ENCODE measurements at places on chromosomes 3 and 15. TPM values are rescaled to one million over a fixed set of nuclear protein-coding genes. Genes with fewer than 3 reads are reported as not detected.

DNA sequence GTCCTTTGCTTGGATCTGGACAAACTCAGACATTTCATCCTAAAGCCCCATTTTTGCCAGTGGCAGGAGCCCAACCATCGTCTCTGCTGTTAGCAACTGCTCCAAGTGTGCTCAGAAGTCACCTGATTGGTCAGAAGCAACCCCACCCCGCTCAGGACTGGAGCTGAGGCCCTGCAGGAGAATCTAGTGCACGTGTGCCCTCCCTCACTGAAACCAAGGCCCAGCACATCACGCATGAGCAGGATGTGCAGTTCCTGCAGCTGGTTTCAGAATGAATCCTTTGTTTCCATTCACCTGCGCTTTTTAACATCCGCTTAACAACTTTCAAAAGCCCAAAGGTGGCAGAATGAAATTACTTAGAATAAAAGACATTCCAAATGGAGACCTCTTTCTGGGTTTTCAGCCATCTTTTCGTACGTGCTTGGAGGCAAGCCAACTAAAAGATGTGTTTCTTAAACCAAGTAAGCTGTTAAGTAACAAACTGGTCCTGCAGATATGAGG is 81.2 kb downstream of the SRGAP3 start:
- DNase-seq: no peak

HGD gene
- total RNA-seq: 0.43 TPM

DNA sequence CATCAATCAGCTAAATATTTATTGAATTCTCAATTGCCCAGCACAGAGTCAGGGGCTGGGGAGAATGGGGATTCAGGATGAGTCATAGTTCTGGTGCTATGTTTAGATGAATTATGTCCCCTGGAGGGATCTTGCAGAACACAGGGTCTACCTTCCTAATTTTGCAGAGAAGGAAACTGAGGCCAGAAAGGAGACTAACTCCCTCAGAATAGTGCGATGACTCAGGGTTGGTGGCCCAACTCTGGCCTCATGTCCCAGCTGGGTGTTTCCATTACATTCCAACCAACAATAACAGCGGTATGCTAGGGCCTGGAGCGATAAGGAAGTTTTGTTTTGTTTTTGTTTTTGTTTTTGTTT is 270.9 kb downstream of the TLE3 start:
- DNase-seq: no peak

DNA sequence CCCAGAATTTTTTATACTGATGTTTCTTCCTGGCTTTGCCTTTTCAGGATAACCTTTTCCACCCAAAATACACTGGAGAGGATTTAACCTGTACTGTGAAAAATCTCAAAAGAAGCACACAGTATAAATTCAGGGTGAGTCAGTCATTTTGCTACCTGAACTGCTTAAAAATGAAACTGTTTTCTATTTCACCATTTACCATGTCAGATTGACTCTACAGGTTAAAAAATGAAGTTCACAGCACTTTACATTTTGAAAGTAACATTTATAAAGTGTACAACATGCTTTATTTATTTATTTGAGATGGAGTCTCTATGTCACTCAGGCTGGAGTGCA is 115.2 kb downstream of the GHSR start:
- DNase-seq: no peak

- DNase-seq: no peak
These were observed 66.2 kb downstream of the SCN11A start for GRCh38 chr3:38985581-38985980.

GRCh38 chr3:64242435-64242834 is 17.2 kb upstream of the PRICKLE2 start:
- DNase-seq: no peak

CLEC3B gene
- total RNA-seq: 26.6 TPM

GRCh38 chr3:117786349-117786748 is 1076.8 kb downstream of the TUSC7 start:
- DNase-seq: no peak

PRRT3 gene
- 45.9 TPM for total RNA-seq

GRCh38 chr3:122941228-122942206 is 86.0 kb downstream of the SEMA5B start:
- no peak for DNase-seq

KCNH8 gene
- total RNA-seq: 10.4 TPM

DNA sequence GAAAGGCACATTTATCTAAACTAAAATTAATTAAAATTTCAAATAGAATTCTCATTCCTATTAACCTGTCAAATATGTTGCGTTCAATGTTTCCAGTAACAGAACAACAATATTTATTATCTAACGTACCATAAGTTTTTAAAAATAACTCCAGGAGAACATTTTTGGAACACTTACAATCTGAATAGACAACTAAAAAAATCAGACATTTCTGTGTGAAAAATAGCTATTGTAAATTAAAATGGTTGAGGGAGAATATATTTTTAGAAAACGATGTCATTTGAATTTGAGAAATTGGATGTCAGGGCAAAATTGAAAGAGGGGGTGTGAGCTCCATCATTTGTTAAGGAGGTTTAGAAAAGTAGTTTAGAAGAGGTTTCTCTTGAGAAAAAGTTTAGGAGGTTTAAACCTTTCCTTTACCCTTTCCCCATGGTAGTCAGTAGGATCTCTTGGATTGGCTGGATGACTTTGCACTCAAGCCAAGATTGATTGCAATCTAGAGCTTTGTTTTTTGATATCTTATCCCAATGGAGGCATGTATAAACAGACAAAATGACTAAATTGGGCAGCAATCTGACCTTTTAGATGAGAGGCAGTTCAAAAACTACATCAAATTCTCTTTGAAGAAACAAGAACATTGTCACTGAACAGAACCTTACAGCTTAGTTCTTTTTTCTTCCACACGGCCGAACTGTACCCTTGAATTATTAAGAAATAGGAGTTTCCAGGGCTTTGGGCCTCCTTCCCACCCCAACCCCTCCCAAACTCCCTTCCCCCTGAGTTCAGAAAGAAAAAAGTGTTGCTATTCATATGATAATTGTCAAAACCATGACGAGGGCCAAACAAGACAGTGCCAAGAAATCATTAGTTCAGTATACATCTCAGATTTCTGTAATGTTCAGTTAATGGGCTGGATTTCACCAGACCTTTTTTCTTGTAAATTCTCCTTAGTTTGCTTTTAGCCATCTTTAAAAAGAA is 79.7 kb upstream of the CDIN1 start:
- DNase-seq: no peak

DNA sequence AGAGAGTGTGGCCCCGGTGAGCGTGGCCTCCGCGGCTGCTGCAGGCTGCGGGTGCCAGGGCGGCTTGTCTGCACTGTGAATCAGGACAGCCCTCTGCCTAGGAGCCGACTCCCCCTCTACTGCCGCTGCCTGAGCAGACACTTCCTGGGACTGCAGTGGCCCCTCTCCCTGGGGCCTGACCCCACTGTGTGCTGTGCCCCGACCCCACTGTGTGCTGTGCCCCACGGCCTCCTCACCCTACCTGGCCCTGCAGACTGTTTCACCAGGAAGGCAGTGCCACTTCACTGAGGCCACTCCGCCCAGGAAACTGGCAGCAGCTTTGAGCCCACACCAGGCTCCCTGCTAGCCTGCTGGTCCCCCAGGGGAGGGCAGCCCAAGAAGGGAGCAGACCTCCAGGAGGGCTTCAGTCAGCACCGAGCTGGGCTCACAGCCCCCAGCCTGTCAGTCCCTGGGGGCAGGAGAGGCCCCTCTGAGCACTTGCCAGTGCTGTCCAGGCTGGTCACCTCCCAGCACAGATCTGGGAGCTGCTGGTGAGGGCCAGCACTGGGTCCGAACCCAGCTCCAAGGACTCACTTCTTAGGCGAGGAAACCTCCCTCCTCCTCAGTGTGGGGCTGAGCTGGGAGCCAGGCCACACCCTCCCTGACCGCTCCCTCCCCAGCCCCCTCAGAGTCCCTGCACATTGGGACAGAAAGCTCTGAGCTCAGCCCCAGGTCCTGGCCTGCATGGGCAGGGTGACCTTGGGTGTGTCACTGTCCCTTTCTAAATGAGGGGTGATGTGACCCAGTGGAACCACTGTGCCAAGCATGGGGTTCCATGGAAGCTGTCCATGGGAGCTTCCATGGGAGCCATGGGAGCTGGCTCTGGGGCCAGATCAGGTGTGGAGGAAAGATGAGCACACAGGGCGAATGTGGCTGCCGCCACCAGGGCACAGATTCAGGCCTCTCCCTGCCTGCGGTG is 56.8 kb downstream of the DNAJB8 start:
- no peak for DNase-seq

GRCh38 chr3:67044955-67045354 is 46.8 kb downstream of the KBTBD8 start:
- no peak for DNase-seq

DNA sequence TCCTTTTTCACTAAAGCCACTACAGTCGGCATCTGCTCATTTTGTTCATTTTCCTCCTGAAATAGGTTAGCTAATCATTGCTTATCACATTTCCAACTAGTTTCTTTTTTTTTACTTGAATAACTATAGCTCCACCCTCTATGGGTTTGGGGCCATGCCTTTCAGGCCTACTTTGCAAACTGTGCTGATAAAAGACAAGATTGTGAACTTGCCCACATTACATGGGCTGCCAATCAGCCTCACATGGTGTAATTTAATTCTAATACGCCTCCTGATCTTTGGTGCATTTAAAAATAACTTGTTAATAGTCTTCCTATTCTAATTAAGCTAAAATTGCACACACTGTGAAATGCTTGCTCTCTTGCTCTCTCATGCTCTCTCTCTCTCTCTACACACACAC is 90.5 kb downstream of the TGFBR2 start:
- DNase-seq: no peak

GRCh38 chr3:63387568-63387967 is 109.5 kb downstream of the SYNPR start:
- no peak for DNase-seq

DNA sequence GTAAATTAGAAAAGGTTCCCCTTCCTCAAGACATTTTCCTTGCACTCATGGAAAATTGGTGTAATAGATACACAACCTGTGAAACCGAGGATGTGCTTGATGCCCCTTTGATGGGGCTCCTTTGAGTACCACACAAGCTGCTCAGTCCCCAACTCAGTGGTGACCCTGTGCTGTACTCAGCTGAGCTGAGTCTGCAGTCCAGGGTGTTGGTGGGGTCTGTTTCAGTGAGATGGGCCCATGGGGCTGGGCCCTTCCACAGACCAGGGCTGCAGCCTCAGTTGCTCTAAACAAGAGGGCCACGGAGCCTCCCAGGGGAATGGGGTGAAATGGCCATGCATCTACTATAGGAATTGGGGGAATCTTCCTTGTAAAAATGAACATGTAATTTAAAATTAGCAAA is 39.3 kb downstream of the KY start:
- no peak for DNase-seq

DNA sequence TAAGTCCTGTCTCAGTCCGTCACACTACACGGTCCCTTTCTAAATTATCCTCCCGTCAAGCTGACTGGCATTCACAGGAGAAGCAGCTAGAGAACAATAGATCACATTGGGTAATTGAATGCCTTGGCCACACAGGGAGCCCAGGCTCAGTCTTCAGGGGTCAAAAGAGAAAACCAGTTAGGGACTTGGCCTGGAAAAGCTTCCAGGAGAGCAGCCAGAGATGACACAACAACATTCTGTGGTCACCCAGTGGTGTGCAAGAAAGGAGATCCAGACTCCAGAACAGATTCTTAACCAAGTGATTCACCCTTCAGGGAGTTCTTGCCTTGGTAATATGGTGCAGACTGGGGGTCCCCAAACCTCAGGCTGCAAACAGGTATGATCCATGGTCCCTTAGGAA is 15.9 kb downstream of the ARHGAP31 start:
- DNase-seq: no peak

- peak; percentile 75 for DNase-seq
These were observed at the start of gene CADPS for GRCh38 chr3:62874711-62875557. Gene CADPS (minus strand): TSS chr3:62875416. CDS start chr3:62875029, 387 bp downstream.

GRCh38 chr3:57919987-57920386 is 88.2 kb upstream of the FLNB start:
- DNase-seq: no peak

- no peak for DNase-seq
These were observed 34.4 kb downstream of the TARS3 start for GRCh38 chr15:101689901-101690300.

DNA sequence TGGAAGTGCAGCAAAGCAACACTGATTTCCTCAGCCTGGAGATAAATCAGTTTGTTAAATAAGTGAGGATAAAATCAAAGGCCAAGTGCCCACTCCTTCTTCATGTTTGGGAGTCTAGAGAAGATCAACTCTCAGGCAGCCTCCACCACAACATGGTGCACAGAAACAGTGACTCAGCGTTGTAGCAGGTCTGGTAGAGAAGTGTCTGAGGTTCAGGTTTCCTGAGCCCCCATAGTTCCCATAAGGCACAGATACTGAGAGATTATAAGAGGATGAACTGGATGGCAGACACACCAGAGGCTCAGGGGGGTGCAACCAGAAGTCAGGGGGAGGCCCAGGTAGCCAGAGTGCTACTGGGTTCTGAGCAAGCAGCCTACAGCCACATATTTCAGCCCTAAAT is 166.7 kb downstream of the FRMD5 start:
- no peak for DNase-seq

SSUH2 gene
- 1.4 TPM for total RNA-seq

MAGEL2 gene
- total RNA-seq: 8.7 TPM

DNA sequence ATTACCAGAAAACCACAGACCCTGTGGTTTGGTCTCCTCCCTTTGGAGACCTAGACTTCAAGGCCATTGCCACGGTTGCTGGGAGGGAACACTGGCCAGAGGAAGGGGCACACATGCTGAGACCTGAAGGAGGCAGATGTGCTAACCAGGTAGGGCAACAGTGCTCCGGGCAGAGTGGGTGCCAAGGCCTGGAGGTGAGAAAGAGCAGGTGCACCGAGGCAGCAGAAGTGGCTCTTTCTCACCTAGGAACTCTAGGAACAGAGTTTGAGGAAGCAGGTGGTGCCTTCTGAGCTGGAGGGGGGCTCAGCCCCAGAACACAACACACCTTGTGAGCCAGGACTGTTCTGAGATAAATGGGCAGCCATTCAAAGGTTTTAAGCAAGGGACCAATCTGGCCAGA is 106.1 kb downstream of the MEGF11 start:
- DNase-seq: no peak

GRCh38 chr3:49841126-49841696 is 15.2 kb downstream of the TRAIP start:
- no peak for DNase-seq

RAD51 gene
- not detected for total RNA-seq

DNA sequence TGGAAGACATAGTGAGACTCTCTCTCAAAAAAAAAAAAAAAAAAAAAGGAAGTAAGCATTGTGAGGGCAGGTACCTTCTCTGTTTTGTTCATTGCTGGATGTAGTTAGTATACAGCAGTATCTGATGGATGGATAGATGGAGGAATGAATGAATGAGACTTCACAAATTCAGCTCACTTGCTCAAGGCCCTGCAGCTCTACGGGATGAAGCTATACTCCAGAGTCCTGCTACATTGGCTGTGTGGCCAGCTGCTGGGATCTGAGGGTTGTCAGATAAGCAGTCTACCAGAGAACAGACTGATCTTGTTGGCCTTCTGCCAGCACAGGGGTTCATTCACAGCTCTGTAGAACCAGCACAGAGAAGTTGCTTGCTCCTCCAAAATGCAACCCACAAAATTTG is 35.0 kb downstream of the MLH1 start:
- DNase-seq: peak; percentile 14

DNA sequence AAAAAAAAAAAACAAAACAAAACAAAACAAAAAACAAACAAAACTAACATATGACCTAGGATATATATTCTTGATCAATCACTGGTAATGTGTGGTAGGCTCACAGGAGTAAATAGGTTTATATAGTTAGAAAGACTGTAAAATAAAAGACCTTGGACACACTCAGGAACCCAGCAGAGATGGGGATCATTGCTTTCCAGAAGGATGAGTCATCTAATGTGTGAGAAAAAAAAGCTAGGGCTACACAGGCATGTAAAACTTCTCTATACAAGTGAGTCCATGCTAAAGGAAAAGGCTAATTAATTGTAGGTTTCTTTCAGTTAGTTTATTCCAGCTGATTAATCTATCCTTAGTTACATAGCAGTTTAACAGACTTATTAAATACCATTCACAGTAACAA is 710.3 kb upstream of the ARPP21 start:
- no peak for DNase-seq

Data from dorsolateral prefrontal cortex (tissue), 122 donors.